Calu3 (cell line): ENCODE measurements at places on chromosomes 11 and 22. TPM values are rescaled to one million over a fixed set of nuclear protein-coding genes. Genes with fewer than 3 reads are reported as not detected.
A peak's percentile ranks its signal among the peaks of the same experiment; 100 is the strongest.

The KCNE3 gene
- total RNA-seq = 1.5 and 3.8 TPM in 2 replicates

- DNase-seq = no peak
These were observed 752 bp downstream of the MUC2 start for GRCh38 chr11:1075341-1075911.

GRCh38 chr11:66851239-66851596 lies 5.6 kb upstream of the LRFN4 start:
- no peak for DNase-seq

GRCh38 chr11:108916935-108917334 lies 252.1 kb downstream of the DDX10 start:
- no peak for DNase-seq

The RABL2B gene
- total RNA-seq = 38.4 and 39.9 TPM in 2 replicates

GRCh38 chr11:73269459-73270015 lies 2.6 kb upstream of the P2RY6 start:
- peak; percentile 22 for DNase-seq

DNA sequence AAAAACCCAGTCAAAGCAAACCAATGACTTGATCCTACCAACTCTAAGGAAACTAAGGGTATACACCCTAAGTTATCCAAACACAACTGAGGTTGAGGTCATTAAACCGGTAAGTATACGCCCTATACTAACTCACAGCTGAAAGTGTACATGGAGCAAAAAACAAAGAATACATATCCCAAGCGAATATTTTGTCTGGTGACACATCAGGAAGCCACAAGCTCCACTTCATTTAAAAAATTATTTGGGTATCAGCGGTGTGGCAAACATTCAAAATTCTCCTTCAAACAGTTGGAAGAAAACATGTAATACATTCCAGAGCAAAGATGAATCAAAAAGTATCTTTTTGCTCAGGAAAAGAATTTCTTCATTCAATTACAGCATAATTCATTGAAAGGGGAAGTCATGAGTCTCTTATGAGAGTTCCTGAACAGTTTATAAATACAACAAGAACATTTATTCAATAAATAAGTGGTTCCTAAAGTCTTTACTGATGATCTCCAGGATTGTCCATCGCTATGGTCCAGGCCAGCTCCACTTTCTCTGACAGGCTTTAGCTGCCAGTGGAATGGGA lies 4.5 kb upstream of the JAML start:
- DNase-seq = no peak

The GLYAT gene
- total RNA-seq = not detected in 2 replicates

DNA sequence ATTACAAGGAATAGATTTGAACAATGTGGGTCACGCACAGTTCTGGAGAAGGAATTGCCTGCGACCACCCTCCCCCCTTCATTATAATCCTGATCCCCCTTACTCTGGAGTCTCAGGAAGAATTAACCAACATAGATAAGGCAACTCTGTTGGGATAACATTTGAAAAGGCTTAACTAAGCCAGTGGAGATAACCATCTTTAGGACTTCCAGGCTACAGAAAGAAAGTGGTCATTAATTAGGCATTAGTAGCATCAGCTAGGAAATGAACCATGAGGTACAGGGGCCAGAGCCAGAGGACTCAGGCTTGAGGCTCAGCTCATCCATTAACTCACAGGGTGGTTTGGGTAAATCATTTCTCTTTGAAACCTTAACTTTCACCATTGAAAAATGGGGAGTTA lies 720.0 kb upstream of the API5 start:
- no peak for DNase-seq

GRCh38 chr11:13334034-13334786 lies 56.6 kb downstream of the BMAL1 start:
- no peak for DNase-seq

DNA sequence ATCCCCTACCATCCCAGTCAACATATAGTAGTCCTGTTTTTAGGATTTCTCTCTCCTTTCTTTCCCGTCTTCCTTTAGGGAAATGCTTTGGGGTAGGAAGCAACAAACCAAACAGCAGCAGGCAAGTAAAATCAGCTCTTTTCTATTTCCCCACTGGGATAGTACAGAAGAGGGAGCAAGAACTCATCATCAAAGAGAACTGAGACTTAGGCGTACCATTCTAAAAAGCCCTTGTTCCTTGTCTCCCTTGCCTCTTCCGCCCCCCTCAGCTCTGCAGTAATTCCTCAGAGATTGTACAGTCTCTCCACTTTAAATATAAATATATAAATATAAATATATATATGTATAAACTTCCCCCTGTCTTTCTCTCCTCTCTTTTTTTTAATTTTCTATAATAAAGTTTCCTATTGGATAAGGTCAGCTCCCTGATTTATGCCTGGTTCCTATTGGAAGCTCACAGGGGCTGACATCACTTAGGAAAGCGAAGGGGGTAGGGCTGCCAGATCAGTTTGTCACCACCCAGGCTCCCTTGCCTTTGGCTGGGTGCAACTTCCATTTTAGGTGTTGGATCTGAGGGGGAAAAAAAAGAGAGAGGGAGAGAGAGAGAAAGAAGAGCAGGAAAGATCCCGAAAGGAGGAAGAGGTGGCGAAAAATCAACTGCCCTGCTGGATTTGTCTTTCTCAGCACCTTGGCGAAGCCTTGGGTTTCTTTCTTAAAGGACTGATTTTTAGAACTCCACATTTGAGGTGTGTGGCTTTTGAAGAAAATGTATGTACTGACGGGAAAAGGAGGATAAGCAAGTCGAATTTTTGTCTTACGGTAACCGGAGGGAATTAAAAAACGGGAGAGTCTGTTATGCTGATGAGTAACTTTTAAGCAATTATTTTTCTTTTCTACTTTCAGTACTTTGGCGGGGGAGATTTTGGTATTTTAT lies at the start of gene CTNND1:
TSS of gene CTNND1 (plus strand) at position 502 of the 934 bp plus-strand sequence. CDS start 29,677 bp downstream, outside the sequence.
- DNase-seq = peak; percentile 89

DNA sequence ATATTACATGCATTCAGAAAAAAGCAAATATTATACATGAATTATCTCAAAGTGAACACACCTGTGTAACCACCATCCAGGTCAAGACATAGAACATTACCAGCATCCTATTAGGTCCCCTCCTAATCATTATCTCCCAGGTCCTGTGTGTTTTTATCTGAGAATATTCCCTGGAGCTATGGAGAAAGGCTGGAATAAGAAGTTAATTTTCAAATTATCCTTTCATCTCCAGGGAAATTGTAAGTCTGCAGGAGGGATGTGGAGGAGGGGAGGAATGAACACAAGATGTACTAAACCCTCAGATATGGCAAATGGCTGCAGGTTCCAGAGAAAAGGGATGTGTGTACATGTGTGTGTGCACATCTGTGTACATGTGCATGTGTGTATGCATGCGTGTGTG lies 25.2 kb upstream of the NAV2 start:
- DNase-seq = no peak

DNA sequence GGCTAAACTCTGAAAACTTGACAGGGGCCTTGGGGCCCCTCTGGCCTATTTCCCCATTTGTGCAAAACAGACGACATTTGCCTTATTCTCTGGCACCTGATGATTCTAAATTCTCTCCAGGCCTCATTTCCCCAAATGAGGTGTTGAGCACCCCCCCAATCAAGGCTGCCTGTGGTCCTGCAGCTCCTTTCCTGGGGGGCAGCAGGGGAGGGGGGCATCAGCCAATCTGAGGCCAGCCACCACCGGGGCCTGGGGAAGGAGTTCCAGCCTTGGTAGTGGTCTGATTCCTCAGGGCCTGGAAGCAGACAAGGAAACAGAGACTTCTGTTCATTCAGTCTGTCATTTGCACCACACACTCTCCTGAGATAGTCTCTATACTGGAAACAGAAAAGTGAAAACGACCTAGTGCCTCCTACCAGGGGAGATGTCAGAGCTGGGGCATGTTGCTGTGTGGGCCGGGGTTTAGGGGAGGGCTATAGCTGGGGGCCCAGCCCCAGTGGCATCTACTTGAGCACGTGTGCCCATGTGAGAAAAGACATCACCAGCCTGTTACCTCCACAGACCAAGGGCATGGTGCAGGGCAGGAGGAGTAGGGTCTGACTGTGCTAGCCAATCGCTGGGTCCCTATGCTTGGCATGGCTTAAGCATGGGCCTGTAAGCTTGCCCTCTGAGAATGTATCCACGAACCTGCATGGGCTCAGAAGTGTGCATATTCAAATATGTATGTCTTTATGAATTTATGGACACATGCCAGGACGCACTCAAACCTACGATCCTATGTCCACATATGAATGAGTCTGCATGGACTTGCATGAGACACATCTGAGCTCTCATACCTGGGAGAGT lies 1.8 kb upstream of the TPBGL start:
- DNase-seq = no peak

- no peak for DNase-seq
These were observed 113.1 kb downstream of the ETS1 start for GRCh38 chr11:128474036-128474874.
